ENCODE measurements at places on chromosomes 4 and X. TPM values are rescaled to one million over a fixed set of nuclear protein-coding genes. Genes with fewer than 3 reads are reported as not detected.

The F11 gene
- not detected for total RNA-seq

The STOX2 gene
- total RNA-seq = 17.7 TPM

The IQCM gene
- not detected for total RNA-seq

The TACR3 gene
- total RNA-seq = not detected

The GPR82 gene
- not detected for total RNA-seq

The GAGE12J gene
- total RNA-seq = not detected

The CT47C1 gene
- total RNA-seq = not detected

The PNCK gene
- total RNA-seq = not detected

The CTAG1B gene
- total RNA-seq = not detected

The SRP72 gene
- 128 TPM for total RNA-seq

The PLAC1 gene
- total RNA-seq = not detected

The ZFP92 gene
- total RNA-seq = 0.51 TPM

The BEND4 gene
- 0.23 TPM for total RNA-seq

The ITGB1BP2 gene
- total RNA-seq = 1.3 TPM

The PAGE2 gene
- total RNA-seq = not detected

The ART3 gene
- not detected for total RNA-seq

The MTCP1 gene
- 9.9 TPM for total RNA-seq

The TENM3 gene
- total RNA-seq = 38.1 TPM

The TMEM129 gene
- total RNA-seq = 34.7 TPM

The DCK gene
- 27.8 TPM for total RNA-seq

The TMEM31 gene
- not detected for total RNA-seq

The FGFBP2 gene
- not detected for total RNA-seq

The TKTL1 gene
- total RNA-seq = not detected

The FAM47E gene
- total RNA-seq = 0.14 TPM

The TRAM1L1 gene
- total RNA-seq = 0.17 TPM

The ATOH1 gene
- total RNA-seq = not detected

The CABS1 gene
- total RNA-seq = not detected
